H9 (cell line): ENCODE measurements at places on chromosomes 7 and 10. TPM values are rescaled to one million over a fixed set of nuclear protein-coding genes. Genes with fewer than 3 reads are reported as not detected.

DNA sequence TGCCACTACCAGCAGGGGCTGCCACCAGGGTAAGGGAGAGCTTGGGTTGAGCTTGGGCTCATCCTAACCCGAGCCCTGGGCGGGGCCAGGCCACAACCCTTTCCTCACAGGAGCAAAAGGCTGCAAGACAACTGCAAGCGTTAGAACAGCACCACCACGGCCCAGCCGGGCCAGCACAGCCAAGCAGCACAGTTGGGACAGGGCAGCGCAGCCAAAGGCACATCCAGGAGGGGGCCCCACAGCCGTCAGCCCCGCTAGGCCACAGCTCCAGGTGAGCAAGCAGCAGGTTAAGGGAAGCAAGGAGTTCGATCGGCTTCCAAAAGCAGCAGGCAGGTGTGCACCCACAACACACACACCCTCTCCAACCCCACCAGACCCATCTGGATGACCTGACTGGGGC lies 7.0 kb upstream of the NDST2 start:
- DNase-seq: peak; percentile 58

- DNase-seq: peak; percentile 47
These were observed 33.4 kb upstream of the PLPP4 start for GRCh38 chr10:120423431-120424197.

C7orf57 gene
- total RNA-seq: 0.35 TPM in 1 of 2 replicates, not detected in the other

- DNase-seq: no peak
These were observed 132.4 kb downstream of the TSPAN12 start for GRCh38 chr7:120725376-120726039.

AVPI1 gene
- total RNA-seq: 6.5 and 6.9 TPM in 2 replicates

DNA sequence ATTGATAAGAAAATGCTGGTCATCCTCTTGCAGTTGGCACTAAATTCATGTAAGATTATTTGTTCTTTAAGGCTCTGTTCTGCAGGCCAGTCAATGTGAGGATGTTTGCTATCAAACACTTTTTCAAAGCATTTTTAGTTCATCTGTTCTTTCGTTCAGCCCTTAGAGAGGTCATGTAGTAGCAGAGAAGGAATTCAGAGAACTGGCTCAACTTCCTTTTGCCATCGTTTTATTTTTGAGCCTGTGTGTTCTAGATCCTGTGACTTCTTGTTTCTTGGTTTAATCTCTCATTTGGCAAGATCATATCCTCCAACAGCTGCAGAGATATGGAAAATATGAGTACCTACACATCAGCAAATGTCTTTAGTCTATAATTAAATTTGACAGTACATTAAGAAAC lies 184.3 kb downstream of the NRP1 start:
- DNase-seq: no peak

DNA sequence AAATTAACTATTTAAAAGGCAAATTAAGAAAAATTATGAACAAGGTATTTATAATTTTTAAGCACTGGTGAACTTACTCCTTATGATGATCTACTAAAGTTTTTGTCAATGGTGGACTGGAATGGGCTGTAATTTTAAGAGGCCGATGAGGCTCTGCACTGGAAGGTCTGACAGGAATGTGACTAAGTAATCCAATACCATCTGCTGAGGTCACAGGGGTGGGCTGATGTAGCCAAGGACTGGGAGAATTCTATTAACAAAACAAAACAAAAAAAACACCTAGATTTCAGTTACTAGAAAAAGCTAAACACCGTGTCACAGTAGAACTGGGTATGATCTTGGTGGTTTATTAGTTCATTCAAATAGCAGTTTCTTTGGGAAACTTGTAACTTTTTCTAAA lies 75.9 kb downstream of the NRBF2 start:
- no peak for DNase-seq

DNA sequence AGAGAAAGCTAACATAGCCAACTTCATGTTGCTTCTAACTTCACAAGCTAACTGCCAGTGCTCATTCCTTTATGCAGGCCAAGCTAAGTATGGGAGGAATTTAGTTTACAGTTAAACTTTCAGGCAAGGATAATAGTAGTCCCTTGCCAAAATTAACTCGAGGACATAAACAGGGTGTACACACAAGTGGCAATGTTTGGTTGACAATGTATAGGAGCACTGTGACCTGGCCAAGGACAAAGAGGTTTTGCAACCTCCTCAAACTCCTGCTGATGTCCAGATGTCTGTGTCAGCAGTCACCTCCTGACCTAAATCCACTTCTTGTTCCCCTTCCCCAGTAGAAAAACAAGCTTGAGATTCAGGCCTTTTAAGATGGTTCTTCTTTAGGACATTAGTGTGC lies 494.6 kb upstream of the KLF6 start:
- no peak for DNase-seq

DNA sequence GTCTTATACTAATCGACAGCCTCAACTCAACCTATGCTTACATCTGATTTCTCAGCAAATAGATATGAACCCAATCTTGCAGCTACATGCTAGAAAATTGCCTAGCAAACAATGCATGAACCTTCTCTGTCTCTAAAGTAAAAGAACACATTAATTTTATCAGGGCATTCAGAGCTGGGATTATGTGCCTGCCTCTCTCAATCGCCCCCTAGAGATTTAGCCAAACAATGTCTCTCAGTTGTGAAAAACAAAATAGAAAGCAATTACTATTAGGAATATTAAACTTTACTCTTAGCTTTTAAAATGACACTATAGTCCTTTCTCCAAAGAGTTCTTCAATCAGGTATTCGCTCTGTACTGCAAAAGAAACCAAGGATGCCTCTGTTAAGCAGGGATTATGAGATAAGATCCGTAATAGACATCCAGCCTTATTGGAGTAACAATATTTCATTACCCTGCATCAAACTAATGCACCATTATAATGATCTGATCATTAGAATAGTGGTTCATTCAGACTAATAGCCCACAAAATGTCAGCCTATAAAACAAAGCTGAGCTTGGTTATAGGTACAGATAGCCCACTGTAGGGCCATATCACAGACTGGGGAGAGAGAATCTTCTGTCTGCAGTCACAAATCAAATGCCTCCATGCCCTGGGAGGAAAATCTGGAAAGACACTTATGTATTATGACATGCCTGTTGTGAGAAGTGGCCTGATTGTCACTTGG lies 736.9 kb downstream of the PARD3 start:
- DNase-seq: no peak

GRCh38 chr7:24891311-24891735 lies 88.7 kb downstream of the OSBPL3 start:
- no peak for DNase-seq

- DNase-seq: no peak
These were observed 105.8 kb downstream of the BMPER start for GRCh38 chr7:34011017-34011695.

GRCh38 chr7:89966067-89966664 lies 188.1 kb upstream of the STEAP1 start:
- DNase-seq: no peak

DNA sequence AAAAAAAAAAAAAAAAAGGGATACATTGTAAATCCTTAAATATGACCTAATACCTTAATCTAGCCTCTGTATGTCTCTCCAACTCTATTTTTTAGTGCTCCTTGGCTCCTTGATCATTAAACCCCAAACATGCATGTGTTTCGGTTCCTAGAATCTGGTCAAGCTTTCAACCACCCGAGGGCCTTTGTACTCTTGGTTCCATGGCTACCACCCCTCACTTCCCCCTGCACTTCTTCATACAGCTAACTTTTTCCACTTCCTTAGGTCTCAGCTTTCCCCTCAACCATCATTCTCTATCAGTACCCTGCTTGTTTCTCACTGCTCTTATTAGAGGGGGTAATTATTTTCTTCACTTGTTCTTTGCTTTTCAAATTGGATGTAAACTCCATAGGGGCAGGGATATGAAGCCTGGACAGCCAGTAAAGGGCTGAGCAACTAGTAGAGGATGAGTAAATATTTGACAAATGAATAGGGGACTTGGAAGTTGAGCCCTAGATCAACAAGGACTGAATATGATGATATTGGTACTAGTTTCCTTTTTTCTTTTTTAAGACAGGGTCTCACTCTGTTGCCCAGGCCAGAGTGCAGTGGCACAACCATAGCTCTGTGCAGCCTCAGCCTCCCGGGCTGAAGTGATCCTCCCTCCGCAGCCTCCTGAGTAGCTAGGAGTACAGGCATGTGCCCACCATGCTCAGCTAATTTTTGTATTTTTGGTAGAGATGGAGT lies 4.3 kb upstream of the GDI2 start:
- no peak for DNase-seq

DNA sequence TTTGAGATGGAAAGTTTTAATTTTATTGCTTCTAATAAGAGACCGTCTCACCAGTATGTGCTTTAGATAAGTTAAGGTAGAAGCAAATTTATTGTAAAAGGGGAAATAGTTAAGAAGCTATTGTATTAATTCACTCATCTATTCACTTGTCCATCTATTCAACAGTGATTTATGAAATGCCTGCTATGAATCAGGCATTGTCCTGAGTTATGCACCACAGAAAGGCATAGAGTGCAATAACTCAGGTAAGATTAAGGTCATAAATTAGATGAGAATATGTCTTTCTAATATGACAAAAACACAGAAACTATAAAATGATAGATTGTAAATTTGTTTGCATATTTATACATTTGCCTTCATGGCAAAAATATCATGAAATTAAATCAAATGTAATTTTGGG lies 379.3 kb upstream of the PCDH15 start:
- no peak for DNase-seq

- DNase-seq: peak; percentile 67
These were observed 41.8 kb downstream of the DLD start for GRCh38 chr7:107932805-107933204.

MARVELD1 gene
- 26.6 and 26.7 TPM in 2 replicates for total RNA-seq

SLC13A1 gene
- not detected in 2 replicates for total RNA-seq

SNX10 gene
- total RNA-seq: 9.4 and 9.6 TPM in 2 replicates

DNA sequence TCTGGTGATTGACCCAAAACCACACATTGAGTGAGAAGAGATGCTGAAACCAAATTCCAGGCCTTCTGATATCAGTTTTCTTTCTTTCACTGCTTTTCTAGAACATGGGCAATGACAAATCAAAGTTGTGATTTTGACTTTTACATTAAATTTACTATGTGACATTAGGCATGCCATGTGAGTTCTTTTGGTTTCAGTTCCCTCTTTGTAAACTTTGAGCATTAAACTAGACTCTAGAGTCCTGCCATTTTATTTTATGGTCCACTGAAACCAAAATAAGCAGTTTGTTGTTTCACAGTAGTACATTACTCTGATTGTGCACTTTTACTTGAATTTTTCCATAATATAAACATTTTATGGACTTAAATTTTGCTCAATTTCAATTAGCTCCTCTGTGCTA lies 381.1 kb upstream of the SEMA3D start:
- no peak for DNase-seq

DNA sequence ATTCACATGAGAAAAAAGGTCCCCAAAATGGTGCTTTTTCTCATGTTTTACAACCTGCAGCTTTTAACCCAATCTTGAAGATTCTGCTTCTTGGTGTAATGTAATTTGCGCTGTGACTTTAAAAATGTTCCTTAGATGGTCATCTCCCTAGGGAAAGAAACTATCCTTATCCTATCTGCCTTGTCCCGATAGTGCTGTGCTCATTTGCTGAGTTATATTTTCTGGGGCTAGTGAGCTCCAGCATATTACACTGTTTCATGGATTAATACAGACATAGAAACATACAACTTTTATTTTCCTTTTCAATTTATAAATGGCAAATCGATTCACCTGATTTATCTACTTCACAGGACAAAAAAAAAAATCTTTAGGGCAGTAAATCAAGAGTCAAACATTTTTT lies 2.8 kb downstream of the WAPL start:
- DNase-seq: no peak

- no peak for DNase-seq
These were observed 79.3 kb upstream of the SEC61G start for GRCh38 chr7:54838175-54838910.

ARMC3 gene
- total RNA-seq: 0.09 and 0.37 TPM in 2 replicates

HOXA5 gene
- total RNA-seq: not detected in 2 replicates

- no peak for DNase-seq
These were observed 117.9 kb downstream of the TEX36 start for GRCh38 chr10:125565046-125565445.

DNA sequence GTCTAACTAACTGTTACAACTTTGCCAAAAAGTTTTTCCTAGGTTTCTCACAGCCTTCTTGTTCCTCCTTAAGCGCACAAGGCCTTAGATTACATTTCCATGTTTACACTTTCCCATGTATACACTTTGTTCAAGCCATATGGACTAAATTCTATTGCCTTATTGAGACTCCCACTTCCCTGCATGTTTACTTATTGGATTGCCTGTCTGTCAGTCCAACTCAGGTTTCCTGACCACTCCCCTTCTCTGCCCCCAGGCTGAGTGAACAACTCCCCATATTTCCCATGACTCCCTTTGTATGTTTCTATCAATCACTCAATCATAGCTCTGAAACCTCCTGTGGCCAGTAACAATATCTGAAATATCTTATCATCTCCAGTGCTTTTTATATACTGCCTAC lies 43.0 kb downstream of the SLC25A40 start:
- DNase-seq: no peak

- DNase-seq: no peak
These were observed 75.2 kb downstream of the PPP1R3C start for GRCh38 chr10:91557651-91558111.

- DNase-seq: no peak
These were observed 30.9 kb upstream of the KLHL7 start for GRCh38 chr7:23074443-23075261.

DNA sequence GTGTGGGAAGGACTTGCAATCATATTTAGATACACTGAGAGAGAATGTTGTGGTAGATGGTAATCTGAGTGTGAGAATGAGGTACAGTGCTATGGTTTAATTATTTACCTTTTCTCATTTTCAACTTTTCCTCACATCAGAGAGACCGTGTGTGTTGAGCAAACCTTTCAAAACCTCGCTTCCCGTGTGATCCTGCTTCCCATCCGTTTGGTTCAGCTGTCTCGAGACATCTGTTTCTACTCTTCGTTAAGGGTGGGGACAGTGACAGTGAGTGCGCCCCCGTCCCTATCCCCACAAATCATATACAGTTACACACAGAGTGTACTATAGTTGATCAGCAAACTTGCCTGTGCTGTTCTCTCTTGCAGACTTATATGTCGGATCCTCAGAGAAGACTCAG lies 33.0 kb upstream of the NOBOX start:
- no peak for DNase-seq

- no peak for DNase-seq
These were observed 651.5 kb downstream of the TNS3 start for GRCh38 chr7:46930366-46930765.

- DNase-seq: no peak
These were observed 153.3 kb downstream of the STK31 start for GRCh38 chr7:23863209-23863787.

OPN4 gene
- not detected in 2 replicates for total RNA-seq

DNA sequence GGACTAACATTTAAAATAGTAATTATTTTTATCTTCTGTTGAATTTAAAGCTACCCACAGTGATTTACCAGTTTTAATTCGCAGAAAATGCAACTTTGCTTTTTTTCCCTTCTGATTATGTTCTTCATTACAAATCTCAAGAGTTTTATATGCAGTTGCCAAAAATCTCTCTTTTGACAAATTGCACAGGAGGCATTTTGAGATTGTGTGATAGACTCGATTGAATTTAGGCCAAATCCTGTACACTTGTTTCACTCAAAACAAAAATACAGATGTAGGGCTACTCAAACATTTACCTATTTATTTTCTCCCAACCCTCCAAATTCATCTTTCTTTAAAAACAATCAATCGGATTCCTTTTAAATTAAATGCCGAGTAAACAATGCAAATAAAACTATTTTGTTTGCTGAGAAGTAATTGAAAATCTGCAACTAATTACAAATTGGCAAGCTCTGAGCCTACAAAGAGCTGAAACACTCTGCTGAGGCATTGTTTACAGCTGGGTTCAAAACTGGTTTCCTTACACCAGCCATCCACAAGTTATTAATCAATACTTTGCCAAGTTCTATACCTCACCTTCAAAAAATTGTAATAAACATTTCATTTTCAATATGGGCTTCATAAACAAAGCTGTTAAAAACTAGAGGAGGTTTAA lies 214.9 kb upstream of the TCF7L2 start:
- no peak for DNase-seq
